ENCODE measurements at places on chromosomes 7 and 10.

- DNase-seq, result no peak
Observed at GRCh38 chr7:2471396-2471795, 4.8 kb downstream of the GRIFIN start.

DNA sequence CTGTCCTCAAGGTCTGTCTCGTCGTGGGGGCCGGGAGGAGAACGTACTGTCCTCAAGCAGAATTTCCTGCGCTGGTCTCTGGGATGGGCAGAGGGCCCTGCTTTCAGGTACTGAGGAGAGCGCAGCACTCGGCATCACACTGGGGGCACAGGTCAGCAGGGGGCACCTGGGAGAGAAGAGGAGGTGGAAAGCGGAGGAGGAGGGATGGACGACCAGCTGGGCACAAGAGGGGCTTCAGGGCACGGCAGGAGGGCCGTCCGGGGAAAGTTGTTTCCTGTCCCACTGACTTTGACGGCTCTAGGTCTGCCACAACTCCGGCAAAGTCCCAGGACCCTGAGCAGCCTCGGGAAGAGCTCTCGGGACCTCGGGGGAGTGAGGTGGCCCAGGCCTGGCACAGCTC, 536.9 kb downstream of the DNAJB6 start:
- DNase-seq, result no peak

DNA sequence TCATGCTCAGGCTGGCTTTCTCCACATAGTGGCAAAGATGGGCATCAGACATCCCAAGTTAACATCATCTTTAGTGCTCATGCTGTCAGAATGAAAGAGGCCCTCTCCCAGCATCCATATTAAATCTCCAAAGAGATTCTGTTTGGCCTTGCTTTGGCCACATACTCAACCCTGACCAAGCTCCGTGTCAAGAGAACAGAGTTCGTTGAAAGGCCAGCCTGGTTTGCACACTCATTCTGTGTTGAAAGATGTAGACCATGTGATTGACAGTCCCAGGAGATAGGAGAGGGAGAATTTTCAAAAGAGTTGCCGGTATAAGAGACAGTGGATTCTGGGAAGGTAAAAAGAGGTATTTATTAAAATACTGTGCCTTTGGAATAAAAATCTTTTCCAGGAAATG, 19.7 kb downstream of the MET start:
- DNase-seq, result no peak

DNA sequence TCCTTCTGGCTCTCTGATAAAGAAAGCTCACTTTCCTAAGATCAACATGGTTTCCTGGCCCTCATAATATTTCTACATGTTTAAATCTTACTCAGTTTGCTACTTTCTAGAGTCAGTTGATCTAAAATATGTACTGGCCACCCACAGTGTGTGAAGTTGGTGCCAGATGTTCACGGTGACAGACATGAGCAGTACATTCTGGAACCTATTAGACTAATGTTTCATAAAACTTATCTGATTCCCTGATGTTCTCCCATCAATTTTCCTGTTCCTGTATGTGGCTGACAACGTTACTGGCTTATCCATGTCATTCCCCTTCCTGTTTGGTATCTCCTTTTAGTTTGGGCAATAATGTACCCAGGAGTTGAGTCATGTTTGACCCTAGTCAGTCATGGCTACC, 13.7 kb upstream of the CPVL start:
- DNase-seq, result no peak

DNA sequence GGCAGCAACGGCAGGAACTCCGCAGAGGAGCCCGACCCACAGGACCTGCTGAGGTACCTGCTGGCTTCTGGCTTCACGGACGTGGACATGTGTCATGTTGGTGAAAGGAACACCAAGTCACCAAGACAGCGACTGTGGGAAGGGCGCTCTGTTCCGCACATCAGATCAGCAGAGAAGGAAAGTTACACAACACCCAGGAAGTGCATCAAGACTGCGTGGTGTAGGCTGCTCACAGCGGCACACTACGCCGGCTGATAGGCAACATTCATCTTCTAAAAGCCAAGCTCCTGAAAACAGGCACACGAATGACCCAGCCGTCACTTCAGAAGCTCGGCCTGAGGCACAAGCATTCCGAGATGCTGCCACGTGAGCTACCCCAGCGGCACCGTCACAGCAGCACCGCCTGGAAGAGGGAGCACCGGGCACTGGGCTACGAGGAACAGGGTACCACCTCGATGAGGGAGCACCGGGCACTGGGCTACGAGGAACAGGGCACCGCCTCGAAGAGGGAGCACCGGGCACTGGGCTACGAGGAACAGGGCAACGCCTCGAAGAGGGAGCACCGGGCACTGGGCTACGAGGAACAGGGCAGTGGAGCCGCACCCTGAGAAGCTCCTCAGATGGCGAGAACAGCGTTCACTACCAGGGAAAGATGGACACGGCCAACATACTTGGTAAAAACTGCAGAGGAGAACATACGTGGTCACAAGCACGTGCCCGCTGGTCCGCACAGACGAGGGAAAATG, 86.7 kb downstream of the MAD1L1 start:
- no peak for DNase-seq

GRCh38 chr10:7449063-7449695, 38.3 kb upstream of the SFMBT2 start:
- no peak for DNase-seq

GRCh38 chr7:117023325-117023854, 70.1 kb downstream of the ST7 start:
- no peak for DNase-seq

- no peak for DNase-seq
Observed at GRCh38 chr10:6018422-6018821, 41.1 kb upstream of the IL15RA start.

DNA sequence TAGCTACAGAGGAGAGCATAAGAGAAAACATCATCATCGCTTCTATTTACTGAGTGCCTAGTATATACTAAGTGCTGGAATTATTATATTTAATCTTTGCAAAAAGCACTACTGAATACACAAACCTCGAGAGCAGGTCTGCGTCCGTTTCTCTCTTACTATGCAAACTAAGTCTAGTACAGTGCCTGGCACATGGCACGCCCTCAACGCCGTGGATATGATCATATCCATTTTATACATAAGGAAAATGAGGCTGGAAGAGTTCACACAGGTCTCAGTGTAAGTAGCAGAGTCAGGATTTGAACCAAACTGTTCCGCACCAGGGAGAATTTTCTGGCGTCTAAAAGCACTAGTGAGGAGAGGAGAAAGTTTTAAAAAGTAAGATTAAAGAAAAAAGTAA, 17.6 kb downstream of the MXI1 start:
- no peak for DNase-seq

- DNase-seq, result no peak
Observed at GRCh38 chr10:77248104-77248790, 389.4 kb downstream of the KCNMA1 start.

DNA sequence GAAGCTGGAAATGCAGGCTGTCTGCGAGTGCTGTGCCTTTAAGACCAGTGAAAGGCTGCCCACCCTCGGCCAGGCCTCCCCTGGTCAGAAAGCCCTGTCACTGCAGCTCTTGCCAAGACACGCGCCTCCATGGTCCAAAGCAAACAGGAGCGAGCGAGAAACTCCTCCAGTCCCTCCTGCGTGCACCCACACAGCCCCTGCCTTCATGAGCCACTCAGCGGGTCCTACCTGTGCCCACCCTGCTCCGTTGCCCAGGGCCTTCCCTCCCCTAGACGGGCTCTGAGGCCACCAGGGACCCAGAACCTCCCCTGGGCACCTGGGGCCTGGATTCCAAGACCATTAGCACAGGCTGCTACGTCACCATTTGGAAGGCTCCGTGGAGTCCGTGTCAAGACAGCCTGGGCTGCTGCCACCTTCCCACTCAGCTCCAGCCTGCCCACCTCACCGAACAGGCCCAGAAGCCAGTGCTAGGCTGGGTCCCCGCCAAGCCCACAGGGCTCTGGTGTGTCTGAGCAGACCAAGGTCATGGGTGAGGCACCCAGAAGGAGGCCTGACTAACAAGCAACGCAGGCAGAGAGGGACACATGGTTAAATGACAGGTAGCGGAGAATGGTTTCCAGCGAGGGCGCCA, 144.5 kb downstream of the NEURL1 start:
- peak; percentile 30 for DNase-seq

DNA sequence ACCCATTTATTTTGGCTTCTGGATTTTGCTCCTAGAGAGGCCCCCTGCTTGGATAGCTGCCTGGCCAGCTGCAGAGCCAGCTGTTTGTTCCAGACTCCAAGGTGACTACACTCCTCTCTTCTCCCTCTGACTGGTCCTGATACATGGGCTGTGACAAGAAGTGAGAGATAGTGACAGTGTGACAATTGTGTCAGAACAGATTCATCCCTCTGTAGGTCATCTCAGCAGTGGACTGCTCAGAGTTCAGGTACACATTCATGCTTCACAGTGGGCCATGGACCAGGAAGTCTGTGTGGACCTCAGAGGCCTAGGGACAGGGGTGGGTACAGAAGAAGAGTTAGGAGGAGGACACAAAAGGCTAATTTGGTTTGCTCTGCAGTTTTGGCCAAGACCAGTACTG, 188.2 kb upstream of the MKLN1 start:
- no peak for DNase-seq

DNA sequence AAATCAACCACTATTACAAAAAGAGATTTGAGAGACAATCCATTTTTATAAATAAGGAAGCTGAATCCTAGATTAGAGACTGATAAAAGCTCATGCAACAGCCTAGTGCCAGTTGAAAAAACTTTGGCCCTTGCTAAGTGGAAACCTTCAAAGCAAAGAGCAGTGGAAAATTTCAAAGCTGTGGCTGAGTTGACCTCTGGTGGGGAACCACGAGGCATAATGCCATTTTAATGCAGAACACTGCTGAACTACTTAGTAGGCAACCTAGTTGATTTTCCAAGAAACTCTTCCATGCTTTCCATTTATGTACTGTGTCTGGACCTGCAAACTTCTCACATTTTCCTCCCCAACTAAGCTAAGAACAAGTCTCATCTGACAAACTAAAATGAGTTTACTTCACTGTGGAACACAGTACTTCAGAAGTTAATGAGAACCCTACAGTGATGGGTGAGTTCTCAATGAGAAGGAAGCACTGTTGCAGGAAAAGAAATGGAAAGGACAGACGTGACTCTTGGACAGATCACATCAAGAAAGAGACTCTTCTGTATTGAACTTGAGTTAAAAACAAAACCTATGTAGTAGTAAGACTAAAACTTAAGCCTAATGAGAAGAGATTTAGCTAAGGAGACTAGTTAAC, 19.5 kb downstream of the FZD9 start:
- DNase-seq, result no peak

GRCh38 chr10:119079599-119080520, 757 bp downstream of the EIF3A start:
- peak; percentile 30 for DNase-seq

GRCh38 chr7:140479062-140479738, at the start of gene MKRN1:
Gene MKRN1 (minus strand): TSS chr7:140479505. CDS start chr7:140479344, 161 bp downstream.
- peak; percentile 94 for DNase-seq

DNA sequence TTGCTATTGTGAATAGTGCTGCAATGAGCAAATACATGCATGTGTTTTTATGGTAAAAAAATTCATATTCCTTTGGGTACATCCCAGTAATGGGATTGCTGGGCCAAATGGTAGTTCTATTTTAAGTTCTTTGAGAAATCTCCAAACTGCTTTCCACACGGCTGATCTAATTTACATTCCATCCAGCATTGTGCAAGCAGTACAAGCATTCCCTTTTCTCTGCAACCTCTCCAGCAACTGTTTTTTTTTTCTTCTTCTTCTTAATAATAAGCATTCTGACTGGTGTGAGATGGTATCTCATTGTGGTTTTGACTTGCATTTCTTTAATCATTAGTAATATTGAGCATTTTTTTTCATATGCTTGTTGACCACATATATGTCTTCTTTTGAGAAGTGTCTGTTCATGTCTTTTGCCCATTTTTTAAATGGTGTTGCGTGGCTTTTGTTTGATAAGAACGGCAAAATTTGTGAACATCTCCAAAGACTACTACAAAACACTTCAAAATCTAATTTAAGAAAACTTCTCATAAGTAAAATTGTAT, 136.1 kb upstream of the MYO3A start:
- DNase-seq, result no peak

DNA sequence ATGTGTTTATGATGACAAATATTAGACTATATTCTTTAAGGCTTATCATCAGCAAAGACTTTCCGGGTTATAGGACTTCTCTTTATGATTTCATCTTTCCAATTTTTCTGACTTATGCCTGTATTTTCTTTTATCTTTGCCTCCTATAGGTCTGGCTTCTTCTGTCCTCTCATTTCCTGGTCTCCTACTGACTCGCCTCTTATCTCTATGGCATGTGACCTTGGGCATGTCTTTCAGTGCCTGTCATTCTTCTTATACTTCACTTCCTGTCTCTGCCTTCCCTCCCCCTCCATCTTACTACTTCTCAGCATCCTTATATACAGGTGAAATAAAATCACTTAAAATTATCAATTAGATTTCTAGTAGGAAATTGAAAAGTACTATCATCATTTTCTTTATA, 42.2 kb downstream of the PCDH15 start:
- DNase-seq, result no peak

DNA sequence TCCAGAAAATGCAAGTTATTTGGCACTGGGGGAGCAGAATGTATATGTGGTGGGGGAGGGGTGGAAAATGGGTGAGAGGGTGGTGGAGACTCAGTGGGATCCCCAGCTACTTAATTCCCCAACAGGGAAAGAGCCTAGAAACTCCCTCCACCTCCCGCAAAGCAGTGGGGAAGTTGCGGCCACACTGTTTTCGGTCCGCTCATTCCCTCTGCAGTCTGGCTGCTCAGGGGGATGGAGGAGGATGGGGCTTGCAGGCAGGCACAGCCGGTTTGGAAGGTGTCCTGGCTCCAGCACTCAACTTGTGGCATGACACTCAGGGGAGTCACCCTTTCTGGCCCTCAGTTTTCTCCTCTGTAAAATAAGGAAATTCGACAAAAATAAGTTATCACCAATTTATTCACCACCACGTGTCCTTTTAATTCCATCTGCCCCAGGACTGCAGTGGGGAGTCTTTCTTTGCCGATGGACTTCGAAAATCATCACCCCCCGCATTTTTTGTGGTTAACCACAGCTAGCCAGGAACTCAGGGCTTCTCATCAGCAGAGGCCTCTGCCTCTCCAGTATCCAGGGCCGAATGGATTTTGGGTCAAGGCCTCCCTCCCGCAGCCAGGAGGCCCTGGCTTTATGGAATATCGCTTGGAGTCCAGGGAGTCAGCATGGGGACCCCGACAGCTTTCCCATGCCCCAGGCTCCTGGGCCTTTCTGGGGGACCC, 1.6 kb upstream of the HTRA1 start:
- DNase-seq, result no peak
